Natural killer cell treated with Interleukin-12 subunit alpha and Interleukin-12 subunit beta and Interleukin-15 and Interleukin-18, amount 100 ng/mL, for 72 hours (primary cell): ENCODE measurements at places on chromosomes 5 and 9. TPM values are rescaled to one million over a fixed set of nuclear protein-coding genes. Genes with fewer than 3 reads are reported as not detected.

GRCh38 chr9:136082496-136083361 lies 12.4 kb downstream of the NACC2 start:
- no peaks in the 10 kb centered on the region for H3K27me3 ChIP-seq
- H3K4me3 ChIP-seq = no peak overlapping the region
- DNase-seq = no peak

Gene MYOZ3
- total RNA-seq = not detected

DNA sequence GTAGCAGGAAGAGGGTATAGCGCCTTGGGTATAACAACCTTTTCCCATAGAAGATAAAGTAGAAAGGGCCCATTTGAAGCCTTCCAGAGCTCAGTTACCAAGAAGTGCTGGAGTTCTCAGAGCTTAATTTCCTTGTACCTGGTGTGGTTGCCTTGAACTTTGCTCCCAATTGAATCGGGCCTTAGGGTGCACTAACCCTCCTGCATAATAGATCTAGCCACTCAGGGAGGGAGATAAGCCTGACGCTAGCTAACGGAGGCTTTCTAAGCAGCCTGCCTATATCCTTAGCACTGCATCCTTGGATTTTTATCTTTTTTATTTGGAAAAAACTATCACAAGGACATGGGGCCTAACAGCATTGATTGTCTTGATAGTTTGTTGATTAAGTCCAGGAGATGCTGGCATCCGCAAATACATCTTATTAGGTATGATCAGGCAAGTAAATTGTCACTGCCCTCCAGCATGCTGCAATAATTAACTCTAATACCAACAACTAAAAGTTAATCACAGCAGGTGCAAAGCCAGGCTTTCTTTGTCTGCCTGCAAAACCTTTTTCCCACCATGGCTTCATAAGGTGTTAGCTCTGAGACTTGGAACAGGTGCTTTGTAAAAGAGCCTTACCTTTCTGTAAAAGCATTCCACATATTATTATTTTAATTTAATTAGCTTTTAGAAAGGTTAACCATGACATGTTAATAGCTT lies 199.4 kb downstream of the SREK1 start:
- H3K36me3 ChIP-seq = no peaks in the 10 kb centered on the region
- H3K27ac ChIP-seq = no peak overlapping the region
- H3K4me1 ChIP-seq = no peaks in the 10 kb centered on the region
- H3K4me3 ChIP-seq = no peak overlapping the region
- no peak for DNase-seq

DNA sequence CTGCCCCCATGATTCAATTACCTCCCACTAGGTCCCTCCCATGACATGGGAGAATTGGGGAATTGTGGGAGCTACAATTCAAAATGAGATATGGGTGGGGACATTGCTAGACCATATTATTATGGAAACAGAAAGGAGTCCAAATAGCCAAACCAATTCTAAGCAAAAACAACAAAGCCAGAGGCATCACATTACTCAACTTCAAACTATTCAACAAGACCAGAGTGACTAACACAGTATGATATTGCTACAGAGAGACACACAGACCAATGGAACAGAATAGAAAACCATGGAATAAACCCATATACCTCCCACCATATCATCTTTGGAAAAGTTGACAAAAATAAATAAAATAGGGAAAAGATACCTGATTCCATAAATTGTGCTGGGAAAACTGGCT lies 710.5 kb upstream of the CDH9 start:
- no peaks in the 10 kb centered on the region for H3K27me3 ChIP-seq
- H3K36me3 ChIP-seq = peaks cover 26% of the 10 kb centered on the region
- no peak overlapping the region for H3K4me3 ChIP-seq
- no peaks in the 10 kb centered on the region for H3K4me1 ChIP-seq
- H3K27ac ChIP-seq = no peak overlapping the region

DNA sequence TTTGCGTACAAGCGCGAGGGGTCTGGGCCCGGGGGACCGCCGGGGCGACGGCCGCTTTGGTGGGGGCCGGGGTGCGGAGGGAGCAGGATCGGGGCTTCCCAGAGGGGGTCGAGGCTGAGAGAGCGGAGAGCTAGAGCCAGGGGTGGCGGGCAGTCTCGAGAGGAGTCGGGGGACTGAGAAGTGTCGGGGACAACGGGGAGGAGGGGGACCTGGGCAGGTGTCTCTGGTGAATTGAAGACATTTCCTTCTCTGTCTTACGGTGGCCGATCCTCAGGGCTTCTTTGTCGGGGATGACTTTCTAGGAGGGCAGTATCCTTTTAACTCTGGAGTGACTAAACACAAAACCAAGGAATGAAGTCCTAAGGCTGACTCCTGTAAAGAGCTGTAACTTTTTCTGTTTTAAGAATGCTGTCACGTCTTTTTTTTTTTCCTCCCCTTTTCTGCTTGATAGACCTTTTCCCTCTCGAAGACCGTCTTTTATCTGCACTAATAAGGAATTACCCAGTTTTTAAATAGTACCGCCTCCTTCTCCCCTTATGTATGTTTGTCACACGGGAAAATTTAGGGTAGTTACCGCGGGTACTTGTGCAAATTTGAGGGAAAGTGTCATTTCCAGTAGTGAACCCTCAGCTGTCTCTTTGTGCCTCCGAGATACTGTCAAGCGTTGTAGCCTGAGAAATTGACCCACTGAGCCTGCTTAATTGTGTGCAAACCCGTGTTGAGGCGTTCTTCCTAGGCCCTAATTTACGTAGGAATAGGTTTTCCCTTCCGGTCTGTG lies 822 bp downstream of the DENND4C start:
- H3K4me3 ChIP-seq = no peak overlapping the region
- H3K4me1 ChIP-seq = peaks cover 11% of the 10 kb centered on the region
- no peak overlapping the region for H3K27ac ChIP-seq
- no peaks in the 10 kb centered on the region for H3K36me3 ChIP-seq
- H3K27me3 ChIP-seq = no peaks in the 10 kb centered on the region

Gene NRG2
- total RNA-seq = not detected

GRCh38 chr9:26954050-26954508 lies 2.1 kb upstream of the IFT74 start:
- H3K27ac ChIP-seq = peak overlapping the region; percentile 74
- H3K36me3 ChIP-seq = no peaks in the 10 kb centered on the region
- peaks cover 18% of the 10 kb centered on the region for H3K4me1 ChIP-seq

DNA sequence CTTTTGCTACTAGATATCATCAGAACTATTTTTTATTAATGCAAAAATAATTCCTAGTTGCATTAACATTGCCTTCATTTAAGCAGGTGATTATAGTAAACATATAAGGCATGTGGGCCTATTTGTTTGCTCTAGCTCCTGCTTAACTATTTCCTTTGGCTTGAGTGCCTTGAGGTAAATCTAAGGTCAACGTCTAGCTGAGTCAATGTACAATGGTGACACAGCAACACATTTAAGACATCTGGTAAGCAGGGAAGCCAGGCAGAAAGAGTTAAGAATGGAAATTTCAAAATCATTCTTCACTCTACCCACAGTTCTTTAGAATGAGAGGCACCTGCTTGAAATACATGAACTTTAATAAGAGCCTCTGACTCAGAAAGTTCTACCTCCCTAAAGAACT lies 111.9 kb upstream of the FST start:
- H3K4me1 ChIP-seq = no peaks in the 10 kb centered on the region
- peaks cover 4% of the 10 kb centered on the region for H3K36me3 ChIP-seq
- peaks cover 10% of the 10 kb centered on the region for H3K27me3 ChIP-seq
- H3K4me3 ChIP-seq = no peak overlapping the region

DNA sequence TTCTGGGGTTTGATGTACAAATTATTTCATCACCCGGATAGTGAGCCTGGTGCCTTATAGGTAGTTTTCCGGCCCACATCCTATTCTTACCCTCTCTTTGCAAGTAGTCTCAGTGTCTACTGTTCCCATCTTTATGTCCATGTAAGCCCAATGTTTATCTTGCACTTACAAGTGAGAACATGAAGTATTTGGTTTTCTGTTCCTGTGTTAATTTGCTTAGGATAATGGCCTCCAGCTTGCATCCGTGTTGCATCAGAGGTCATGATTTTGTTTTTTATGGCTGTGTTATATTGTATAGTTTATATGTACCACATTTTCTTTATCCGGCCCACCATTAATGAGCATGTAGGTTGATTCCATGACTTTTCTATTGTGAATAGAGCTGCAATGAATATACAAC lies 136.5 kb downstream of the PRR16 start:
- H3K27me3 ChIP-seq = no peaks in the 10 kb centered on the region
- no peak overlapping the region for H3K27ac ChIP-seq
- H3K36me3 ChIP-seq = no peaks in the 10 kb centered on the region
- no peak overlapping the region for H3K4me3 ChIP-seq

DNA sequence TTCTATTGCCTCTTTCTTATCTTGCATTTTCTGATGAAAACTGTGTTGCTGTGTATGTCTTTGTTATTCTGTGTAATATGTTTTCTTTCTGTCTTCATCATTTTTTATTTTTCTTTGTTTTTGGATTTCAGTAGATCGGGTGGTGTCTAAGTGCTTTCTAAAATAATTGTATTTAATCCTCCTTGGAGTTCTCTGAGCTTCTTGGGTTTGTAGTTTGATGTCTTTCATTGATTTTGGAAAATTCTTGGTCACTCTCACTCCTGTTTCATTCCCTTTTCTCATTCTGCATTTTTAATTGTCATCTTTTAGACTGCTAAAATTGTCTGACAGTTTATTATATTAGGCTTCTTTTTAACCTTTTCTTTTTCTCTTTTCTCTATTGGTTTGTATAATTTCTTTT lies 560.5 kb downstream of the IRX1 start:
- no peak for DNase-seq
- no peak overlapping the region for H3K4me3 ChIP-seq
- no peaks in the 10 kb centered on the region for H3K27me3 ChIP-seq

DNA sequence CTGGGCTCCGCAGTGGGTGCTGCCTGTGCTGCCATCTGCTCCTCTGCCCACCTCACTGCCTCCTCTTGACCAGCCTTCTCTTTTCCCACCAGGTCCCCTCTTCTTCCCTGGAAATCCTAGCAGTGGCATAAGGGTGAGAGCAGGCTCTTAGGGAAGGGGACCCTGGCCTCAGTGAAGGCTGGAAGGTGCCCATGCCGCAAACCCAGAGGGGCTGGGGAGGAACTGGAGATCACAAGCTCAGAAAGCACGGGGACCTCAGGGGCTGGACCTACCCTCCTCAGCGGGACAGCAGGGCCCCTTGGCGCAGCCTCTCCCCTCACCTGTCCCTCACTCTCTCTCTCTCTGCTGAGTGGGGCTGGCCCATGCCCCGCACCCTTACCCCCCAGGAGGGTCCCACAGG lies 144.4 kb upstream of the IRX2 start:
- no peak overlapping the region for H3K4me3 ChIP-seq
- no peak overlapping the region for H3K27ac ChIP-seq
- no peaks in the 10 kb centered on the region for H3K27me3 ChIP-seq
- H3K4me1 ChIP-seq = no peaks in the 10 kb centered on the region
- no peaks in the 10 kb centered on the region for H3K36me3 ChIP-seq

DNA sequence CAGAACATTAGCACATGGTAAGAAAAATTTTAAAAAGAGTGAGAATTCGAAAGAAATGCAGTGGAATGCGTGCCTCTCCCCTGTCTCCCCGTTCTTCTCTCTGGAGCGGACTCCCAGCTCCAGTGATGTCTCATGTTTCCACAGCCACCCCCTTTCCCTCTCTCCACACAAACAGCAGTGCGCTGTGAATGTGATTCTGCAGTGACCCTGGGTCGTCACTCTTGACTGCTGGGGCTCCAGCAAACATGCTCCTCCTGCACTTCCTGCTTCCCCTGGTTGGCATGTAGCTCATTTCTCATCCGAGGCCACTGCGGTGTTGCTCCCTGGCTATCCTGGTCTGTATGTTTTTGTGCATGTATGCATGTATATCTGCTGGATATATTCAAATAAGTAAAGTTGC lies 13.3 kb downstream of the PHF2 start:
- peaks cover 1% of the 10 kb centered on the region for H3K36me3 ChIP-seq
- peaks cover 25% of the 10 kb centered on the region for H3K4me1 ChIP-seq
- no peak for DNase-seq
- H3K27me3 ChIP-seq = no peaks in the 10 kb centered on the region

Gene RCL1
- total RNA-seq = 18.6 TPM

DNA sequence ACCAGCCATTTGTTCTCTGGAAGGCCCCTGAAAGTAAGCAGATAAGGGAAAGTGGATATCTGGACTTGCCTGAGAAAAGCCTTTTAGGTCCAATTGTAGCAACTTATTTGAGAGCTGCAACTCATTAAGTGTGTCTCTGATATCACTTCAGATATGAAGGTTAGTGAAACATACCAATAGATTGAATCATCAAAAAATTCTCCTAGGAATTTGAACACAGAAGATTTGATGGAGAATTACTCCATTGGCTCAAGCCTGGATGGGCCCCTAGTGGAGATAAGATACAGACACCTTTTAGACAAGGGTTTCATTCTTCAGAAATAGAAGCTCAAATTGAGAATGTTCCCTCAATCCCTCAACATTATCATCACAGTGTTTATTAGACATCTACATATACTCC lies 356.7 kb downstream of the NDUFS4 start:
- no peaks in the 10 kb centered on the region for H3K36me3 ChIP-seq
- no peaks in the 10 kb centered on the region for H3K27me3 ChIP-seq
- H3K4me3 ChIP-seq = no peak overlapping the region

DNA sequence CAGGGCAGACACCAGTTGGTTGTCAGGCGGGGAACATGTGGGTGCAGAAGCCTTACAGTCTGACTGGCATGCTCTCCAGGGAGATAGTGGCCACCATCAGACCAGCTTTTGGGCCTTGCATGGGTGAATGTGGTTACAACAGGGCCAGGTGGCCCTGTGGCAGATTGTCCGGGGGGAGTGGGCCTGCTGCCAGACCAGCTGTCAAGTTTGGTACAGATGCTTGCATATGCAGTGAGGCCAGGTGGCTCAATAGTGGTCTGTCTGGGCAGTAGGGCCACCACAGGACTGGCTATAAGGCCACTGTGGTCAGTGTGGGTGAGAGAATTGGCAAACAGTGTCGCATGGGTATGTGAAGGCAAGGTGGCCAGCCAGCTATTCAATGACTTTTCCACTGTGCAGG lies 148.7 kb downstream of the FAM174A start:
- no peaks in the 10 kb centered on the region for H3K27me3 ChIP-seq
- DNase-seq = no peak
- H3K27ac ChIP-seq = no peak overlapping the region
- H3K4me3 ChIP-seq = no peak overlapping the region

DNA sequence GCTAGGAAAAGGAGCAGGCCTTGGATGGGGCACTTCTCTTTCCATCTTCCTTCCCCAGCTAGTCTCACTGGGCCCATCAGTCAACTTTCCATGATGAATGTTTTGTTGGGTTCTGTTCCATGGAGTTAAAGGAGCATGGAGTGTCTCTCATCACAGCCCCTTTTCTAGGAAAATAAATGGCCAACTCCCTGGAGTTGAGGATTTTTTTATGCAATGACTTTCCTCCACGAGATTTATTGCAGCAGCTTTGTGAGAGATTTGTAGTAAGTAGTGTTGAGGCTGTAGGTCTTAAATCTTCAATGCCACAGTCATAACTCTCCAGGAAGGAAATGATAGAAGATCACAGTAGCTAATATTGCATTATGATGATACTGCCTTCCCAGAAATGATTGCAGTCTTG lies 45.6 kb upstream of the SLC44A1 start:
- peaks cover 7% of the 10 kb centered on the region for H3K27me3 ChIP-seq
- peaks cover 5% of the 10 kb centered on the region for H3K4me1 ChIP-seq
- H3K36me3 ChIP-seq = no peaks in the 10 kb centered on the region
- no peak overlapping the region for H3K4me3 ChIP-seq
- no peak overlapping the region for H3K27ac ChIP-seq
- no peak for DNase-seq

- no peak overlapping the region for H3K27ac ChIP-seq
- no peak for DNase-seq
- H3K36me3 ChIP-seq = no peaks in the 10 kb centered on the region
Observed at GRCh38 chr9:101485924-101486692, 47.5 kb upstream of the RNF20 start.
